Daoy (cell line): ENCODE measurements at places on chromosomes 6 and 20. TPM values are rescaled to one million over a fixed set of nuclear protein-coding genes. Genes with fewer than 3 reads are reported as not detected.

DNA sequence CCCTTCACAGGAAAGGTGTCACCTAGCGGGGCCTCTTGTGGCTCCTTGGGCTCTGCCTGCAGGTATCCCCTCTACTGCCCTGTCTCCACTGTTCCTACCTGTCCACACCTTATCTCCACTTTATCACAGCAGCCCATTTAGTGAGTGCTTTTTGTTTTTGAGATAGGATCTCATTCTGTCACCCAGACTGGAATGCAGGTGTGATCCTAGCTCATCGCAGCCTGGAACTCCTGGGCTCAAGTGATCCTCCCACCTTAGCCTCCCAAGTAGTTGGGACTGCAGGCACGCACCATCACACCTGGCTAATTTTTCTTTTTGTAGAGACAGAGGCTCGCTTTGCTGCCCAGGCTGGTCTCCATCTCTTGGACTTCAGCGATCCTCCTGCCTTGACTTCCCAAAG is 48.0 kb downstream of the BCAS4 start:
- DNase-seq, result no peak

DNA sequence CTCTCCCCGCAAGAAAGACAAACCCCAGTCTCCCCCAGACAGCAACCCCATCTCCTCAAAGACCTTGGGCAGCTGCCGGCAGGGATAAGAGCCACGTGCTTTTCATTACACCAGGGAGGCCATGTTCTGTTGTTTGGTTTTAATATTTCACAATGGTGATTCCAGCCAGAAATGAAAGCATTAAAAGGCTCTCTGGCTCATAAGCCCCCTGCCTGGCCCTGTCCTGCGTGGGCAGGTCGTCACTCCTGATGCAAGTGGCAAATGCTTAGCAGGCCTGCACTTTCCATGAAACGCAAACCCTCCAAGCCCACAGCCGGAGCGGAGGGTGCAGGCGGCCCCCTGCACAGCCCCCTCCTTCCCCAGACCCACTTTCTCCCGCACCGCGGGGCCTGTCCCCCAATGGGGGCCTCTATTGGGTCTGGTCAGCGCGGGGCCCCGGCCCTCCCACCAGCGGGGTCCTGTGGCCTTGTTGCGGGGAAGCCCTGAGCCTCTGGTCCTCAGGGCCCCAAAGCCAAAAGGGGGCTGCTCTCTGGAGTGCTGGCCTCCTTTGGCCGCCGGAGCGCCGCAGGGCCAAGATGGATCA is 77.2 kb downstream of the TMEM242 start:
- no peak for DNase-seq

- DNase-seq, result no peak
Measured at GRCh38 chr6:41072836-41073202, at the start of gene NFYA. NFYA (plus strand) TSS chr6:41072974; CDS start chr6:41079090, 6,116 bp downstream.

GRCh38 chr6:83921315-83921714 is 61.8 kb downstream of the CYB5R4 start:
- DNase-seq, result no peak

Gene SNRPB
- total RNA-seq, result 924 and 967 TPM in 2 replicates

Gene SPACA1
- not detected in 2 replicates for total RNA-seq
